ENCODE measurements at places on chromosomes 11 and 22.

- no peak for DNase-seq
Observed at GRCh38 chr11:118443590-118444218, 7.4 kb downstream of the KMT2A start.

- no peak for DNase-seq
Observed at GRCh38 chr11:36308577-36308976, 12.5 kb downstream of the PRR5L start.

DNA sequence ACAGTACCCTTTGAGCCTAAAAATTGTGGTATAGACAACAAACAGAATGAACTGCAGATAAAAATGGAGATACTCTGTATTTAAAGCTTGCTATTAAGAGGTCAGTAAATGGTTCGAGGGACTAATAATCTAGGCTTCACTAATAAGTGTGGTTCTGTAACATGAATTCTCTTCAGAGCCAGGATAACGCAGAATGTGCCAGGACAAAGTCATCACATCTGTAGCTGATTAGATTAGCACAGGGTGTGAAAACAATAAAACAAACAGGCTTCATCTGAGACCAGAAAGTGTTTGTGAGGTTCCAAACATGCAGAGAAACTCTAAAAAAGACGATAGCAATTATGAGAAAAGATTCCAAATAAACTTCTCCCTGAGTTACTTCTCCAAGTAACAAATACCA lies 89.1 kb upstream of the LUZP2 start:
- no peak for DNase-seq

GRCh38 chr22:49116021-49116420 lies 711.7 kb downstream of the BRD1 start:
- no peak for DNase-seq

GRCh38 chr11:78223320-78223954 lies 34.7 kb downstream of the USP35 start:
- no peak for DNase-seq

GRCh38 chr11:123316003-123316402 lies 114.1 kb upstream of the GRAMD1B start:
- DNase-seq, result no peak

DNA sequence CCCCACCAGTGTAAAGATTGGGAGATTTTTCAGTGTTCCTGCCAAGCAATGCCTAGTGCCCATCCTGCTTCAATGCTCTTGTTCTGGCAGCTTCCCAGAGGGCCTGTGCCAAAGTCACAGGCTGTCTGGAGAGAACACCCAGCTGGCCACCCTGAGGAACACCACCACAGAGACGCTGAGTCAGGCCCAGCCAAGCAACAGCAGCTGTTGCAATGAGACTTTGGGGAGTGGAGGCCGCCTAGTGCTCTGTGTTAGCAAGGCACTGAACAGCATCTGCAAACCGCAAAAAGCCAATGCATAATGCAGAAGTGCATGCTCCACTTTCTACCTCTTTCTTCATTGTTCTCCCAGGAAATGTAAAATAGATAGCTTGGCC lies 168.1 kb downstream of the NXPE2 start:
- no peak for DNase-seq

GRCh38 chr11:132072044-132072857 lies 701.8 kb downstream of the NTM start:
- no peak for DNase-seq

DNA sequence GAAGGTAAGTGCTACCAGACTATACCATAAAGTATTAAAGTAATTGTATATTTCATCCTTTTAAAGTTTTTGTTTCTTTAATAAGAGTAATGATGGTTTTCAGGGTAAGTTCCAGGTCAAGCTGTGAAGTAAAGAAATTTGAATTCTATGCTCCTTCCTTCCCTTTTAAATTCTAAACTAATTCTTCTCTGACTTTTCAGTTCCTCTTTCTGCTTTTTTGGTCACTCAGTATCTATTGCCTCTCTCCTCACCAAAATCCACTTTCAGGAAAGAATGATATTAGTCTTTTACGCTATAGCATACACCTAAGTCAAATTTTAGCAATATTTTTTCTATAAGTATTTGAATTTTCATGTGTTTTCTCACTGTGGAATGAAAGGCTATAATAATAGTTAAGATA lies 8.2 kb downstream of the MMP8 start:
- no peak for DNase-seq
